ENCODE measurements at places on chromosomes 2 and 18. TPM values are rescaled to one million over a fixed set of nuclear protein-coding genes. Genes with fewer than 3 reads are reported as not detected.

DNA sequence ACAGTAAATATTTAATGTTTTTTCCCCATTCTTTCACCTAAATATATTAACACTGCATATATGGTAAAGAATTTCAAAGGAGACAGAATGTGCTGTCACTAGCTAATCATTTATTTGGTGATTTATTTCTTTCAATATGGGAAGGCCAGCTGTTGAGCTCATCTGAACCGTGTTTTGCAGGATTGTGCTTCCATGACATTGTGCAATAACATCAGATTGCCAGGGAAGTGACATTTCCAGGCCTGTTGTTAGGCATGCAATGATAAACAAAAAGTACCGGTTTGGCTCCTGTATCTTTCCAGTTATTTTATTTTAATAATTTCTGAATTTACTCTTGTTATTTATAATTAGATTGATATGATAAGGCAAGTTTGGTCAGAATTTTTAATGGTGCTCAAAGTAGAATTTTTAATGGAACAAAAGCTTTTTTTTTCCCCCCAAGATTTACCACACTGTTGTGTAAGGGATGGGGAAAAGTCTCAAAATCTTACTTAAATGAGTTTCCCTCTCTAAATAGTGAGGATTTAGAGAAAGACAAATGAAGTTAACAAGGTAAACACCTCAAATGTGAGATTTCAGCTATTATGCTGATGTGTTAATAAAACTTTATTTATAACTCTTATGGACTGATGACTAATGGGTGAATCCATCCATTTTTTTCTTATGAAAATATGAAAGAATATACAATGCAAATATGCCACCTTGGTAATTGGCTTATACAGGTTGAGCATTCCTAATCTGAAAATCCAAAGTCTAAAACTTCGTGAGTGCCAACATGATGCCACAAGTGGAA is 52.7 kb downstream of the MALT1 start:
- DNase-seq = no peak

GRCh38 chr18:80210312-80211083 is 36.8 kb downstream of the PARD6G start:
- DNase-seq = no peak

DNA sequence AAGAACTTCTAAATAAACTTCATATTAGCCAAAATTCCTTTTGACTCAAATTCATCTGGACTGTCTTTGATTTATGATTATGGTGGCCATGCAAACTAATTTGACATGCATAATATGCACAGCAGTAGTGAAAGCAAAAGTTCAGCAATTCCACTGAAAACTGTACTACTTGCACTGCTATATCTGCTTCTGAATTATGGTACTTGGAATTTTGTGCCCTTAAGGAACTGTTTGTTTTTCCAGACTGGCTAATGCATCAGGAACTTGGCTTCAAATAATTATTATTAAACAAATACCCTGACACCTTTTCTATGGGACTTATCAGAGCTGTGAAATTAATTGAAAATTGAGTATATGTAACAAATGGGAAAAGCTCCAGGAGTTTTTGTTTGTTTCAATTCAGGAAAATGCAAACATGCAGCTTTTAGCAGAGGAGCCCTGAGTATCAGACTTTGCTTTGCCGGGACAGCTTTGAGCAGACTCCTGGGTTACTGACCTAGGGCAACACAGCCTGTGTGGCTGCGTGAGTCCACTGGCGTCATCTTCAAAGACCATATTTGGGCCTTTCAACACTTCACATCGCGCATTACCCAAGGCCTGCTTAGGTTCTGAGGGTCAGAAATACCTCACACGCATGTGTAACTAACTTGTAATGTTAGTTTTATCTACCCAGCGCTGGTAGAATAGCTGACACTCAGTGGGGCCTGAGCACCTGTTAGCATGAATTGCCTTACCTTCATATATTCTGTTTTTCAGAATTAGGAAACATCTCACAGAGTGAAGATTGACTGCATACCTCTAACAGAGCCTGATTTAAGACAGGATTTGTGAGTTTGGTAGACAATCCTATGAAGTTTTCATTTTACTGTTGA is 35.4 kb downstream of the CFAP221 start:
- no peak for DNase-seq

DNA sequence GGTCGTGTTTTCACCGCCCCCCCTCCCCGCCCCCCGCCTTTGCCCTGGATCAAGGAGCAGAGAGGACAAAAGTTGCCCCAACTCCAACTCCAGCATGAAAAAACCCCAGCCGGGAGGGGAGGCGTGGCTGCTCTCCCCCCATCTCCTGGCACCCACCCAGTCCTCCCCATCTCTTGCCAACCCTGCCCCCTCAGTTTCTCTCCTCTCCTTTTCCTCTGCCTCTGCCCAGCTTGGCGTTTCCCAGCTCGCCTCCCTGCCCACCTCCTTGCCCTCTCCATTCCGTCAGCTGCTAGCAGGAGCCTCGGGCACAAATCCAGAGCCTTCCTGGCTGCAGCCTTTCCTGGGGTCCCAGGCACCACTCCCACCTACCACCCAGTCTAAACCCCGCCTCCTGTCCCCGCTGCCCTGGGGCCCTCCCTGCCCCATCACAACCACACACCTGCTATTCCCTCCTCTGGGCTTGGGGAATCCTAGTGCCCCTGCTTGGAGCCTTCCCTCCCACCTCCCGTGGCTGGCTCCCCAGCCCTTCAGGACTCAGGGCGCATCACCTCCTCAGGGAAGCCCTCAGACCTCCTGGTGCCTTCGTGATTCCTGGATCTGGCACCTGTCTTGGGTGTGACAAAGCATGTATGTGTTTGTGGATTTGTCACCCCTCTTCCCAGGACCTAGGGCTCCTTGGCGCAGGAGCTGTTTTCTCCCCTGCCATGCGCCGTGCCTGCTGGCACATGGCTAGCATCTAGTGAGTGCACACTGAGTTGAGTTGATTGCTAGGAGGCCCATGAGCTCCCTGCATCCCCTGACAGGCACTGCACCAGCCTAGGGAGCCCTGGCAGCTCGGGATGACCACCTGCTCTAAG is 209.1 kb downstream of the TFCP2L1 start:
- no peak for DNase-seq

DNA sequence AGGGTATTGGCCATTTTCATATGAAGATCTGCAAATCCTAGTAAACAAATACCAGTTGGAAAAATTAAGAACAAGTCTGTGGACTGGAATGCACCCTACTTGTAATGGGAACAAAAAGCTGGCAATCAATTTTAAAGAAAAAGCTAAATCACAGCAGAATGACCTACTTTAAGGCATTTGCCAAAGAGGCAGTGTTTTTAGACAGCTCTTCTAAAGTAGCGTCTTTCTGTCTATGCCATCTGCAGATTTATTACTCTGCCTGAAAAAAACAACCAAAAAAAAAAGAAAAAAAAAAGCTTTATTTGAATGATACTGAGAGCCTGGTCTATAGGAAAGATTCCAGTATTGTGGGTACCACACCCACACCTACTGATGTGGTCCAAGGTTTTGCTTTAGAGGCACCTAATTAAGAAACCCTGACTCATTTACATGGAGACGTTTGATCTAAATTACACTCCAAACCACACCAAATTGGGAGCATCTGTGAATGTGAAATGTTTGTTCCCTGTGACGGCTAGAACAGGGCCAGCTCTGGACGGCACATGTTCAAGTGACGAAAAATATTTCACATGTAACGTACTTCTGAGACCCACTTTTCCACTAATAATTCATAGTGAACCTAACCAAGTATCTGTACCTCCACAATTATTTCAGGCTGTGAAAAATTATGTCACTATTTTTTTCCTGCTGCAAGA is 597.1 kb downstream of the ARHGAP15 start:
- DNase-seq = no peak

Gene IRS1
- total RNA-seq = 6.2 TPM

Gene HEATR5B
- 30.0 TPM for total RNA-seq
